ENCODE measurements at places on chromosomes 7 and 10.

DNA sequence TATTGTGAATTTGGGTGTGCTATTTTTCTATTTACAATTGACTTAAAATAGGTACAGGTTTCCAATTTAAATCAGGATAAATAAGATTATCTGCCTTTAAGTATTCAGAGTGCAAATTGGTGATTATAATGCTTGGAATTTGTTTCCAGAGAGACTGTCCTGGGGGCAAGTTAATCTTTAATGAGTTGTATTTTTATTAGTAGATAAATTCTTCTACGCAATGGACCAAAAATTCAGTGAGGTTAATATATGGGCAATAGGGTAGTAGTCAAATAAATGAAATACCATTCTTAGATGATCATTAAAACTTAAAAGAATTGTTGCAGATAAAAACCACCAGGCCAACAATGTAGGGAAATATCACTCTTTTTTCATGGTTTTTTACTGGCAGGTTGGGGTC lies 3.4 kb downstream of the BICC1 start:
- no peak for DNase-seq

DNA sequence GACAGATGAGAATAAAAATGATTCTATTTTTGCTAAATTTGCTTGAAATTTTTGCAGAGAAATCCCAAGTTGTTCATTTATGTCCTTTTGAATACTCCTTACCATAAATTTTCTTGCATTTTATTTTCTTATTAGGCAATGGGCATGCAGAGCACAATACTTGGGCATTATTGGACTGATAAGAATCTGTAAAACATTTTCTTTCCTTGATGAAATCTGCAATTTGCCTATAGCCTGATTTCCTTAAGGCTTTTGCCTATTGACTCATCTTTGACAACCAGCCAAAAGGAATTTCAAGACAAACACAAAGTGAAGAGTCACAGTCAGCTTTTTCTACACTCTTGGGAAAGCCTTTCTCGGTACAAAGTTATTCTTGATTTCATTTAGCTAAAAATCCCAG lies 30.5 kb upstream of the GNAT3 start:
- no peak for DNase-seq

DNA sequence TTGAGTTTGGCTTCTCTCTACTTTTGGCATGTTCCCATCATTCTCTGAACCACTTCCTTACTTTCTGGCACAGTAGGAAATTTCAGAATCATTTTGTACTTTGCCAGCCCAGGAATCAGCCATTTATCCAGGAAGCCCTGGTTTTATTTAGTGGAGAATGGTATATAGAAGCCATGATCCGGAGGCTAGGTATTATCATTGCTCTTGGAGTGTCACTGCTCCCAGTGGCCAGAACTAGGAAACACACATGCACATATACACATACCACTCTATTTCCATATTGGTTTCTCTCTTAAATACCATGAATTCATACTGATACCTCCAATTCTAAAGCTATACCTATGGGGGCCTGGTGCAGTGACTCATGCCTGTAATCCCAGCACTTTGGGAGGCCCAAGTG lies 36.3 kb downstream of the SUFU start:
- peak; percentile 11 for DNase-seq

GRCh38 chr7:104723001-104723400 lies 291.0 kb upstream of the KMT2E start:
- DNase-seq = no peak

DNA sequence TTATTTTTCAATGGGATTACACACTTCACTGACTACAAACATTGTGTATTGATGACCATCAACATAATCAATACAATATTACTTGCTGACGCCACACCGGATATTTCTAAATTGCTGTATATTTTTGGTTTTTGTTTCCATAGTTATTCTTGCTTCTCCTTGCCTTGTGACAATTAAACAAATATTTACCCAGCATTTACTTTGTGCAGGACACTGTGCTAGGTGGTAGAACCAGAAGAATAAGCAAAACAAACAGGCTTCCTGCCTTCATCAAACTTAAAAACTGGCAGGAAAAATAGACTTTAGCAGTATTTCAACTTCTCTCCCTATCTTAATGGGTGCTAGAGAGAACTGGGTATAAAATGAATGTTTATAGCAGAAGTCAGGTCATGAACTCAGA lies 50.6 kb downstream of the ZNF277 start:
- DNase-seq = no peak

DNA sequence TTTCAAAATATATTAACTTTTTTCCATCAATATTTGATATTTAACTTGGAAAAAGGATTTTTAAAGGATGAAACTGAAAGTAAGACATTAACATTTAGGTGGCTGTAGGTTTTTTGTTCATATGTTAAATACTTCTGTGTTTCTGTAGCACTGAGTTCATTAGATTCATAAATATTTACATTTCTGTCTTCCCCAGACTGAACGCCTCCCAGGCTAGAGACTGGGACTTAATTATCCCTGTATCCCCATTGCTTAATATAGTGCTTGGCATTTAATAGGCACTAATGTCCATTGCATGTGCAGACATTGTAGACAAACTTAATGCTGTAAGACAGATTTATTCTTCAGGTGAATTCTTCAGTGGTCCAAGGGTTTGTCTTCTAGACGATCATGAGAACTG lies 7.4 kb downstream of the PTPN12 start:
- DNase-seq = no peak

- peak; percentile 48 for DNase-seq
Measured at GRCh38 chr10:29304264-29304994, 15.6 kb downstream of the LYZL1 start.

DNA sequence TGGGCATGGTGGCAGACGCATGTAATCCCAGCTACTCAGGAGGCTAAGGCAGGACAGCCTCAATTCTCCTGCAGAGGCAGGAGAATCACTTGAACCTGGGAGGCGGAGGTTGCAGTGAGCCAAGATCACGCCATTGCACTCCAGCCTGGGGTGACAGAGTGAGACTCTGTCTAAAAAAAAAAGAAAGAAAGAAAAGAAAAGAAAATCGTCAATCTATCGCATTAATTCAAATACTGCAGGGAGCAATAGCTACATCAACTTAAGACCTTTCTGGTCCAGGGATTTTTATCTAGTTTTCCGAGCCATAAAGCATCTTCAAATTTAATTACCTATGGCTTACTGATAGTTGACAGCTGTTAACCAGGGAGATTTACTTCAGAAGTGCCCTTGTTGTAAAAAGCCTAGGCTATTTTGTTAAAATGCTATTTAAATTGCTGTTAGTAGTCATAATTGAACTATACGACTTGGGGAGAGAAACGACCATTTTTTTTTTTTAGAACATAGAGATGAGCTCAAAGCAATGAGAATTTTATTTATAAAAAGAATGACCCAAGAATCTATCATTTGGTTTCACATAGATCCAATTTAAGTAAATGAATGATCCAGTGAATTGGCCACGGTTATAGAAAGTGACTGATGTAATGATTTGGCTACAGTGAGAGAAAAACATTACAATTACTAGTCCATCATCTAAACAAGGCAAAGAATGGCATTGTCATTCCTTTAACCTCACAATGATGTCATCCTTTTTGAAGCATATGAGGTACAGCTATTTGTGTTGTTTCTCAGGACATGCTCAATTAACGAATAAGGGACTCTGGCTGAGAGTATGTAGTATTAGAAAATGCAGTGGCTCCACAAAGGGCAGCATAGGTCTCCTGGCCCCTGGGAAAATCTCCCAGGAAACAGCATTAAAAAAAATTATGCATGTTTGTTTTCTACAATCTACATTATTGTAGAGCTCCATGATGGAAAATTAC lies 85.3 kb downstream of the SEMA3C start:
- DNase-seq = no peak

GRCh38 chr10:35211390-35211789 lies 84.7 kb downstream of the CREM start:
- no peak for DNase-seq

DNA sequence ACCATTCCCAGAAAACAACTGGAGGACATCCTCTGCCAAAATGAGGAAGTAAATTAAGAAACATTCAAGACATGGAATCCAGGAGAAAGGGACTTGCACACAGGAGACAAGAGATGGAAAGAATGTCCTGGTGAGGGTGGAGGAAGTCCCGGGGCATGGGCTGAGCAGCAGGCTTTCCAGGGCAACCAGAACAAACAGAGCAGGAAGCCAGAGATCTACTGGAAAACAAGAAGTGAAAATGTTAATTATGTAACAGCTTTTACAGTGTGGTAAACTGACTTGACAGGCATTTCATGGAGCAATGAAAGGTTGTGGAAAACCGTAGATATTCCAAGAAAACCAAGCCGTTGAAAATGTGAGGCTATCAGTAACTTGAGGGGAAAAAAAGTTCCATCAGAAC lies 55.2 kb upstream of the ZNF746 start:
- no peak for DNase-seq

DNA sequence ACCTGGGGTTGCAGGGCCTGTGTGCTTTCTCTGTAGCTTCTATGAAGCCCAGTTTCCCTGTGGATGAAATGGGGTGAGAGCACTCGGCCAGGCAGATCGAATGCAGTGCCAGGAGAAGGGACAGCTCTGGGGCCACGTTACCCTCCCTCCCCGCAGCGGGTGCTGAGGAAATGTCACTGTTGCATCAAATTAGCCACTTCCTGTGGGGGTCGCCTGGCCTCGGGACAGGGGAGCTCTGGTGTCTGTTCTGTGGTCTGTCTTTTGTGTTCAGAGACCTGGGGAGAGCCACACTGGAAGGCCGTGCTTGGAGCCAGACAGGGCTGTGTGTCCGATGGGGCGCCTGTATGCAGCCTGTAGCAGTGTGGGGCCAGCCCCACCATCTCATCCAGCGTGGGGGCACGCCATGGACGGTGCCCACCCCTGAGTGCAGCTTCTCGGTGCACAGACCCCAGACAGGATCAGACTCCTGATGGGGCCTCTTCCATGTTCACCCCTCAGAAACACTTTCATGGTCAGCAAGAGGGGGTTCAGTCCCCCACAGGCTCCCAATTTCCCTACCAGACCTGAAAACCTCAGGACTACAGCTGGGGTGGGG lies 13.6 kb downstream of the TTYH3 start:
- peak; percentile 34 for DNase-seq

GRCh38 chr10:34933676-34934075 lies 118.6 kb upstream of the PARD3 start:
- no peak for DNase-seq

GRCh38 chr10:72875250-72876055 lies 18.1 kb upstream of the OIT3 start:
- peak; percentile 39 for DNase-seq

DNA sequence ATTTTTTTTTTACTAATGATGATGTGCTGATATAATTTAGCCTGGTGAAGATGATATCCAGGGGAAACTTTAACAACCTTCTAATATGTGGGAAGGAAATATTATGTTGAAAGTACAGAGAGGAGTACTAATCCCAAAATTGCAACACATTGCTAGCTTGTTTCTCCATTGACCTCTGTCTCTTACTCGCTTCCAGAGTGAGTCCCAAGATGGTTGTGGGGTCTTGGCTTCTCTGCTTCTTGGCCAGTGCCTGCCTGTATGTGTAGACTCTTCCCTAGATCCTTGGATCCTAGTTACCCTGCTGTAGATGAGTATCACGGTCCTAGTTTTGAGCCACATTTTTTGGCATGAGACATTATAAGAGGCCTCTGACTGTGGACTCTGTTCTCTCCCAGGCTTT lies 17.5 kb downstream of the BMPER start:
- DNase-seq = no peak

GRCh38 chr7:81929386-81929785 lies 159.5 kb upstream of the HGF start:
- DNase-seq = no peak

DNA sequence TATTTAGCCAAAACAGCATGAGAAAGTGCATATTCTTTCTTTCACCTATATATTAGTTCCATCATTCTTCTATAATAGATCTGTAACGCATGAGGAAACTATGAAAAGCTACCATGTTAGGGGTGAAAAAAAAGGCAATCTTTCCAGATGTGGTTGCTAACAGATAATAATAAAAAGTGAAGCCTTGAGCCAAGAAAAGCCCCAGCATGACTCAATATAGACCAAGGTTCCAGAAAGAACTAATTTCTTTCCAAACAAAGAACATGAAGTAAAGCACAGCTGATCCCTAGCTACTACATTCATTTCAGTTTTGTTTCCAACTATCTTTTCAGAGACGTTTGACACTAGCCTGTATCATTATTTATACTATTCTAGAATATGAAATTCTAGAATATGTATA lies 16.4 kb downstream of the ARL4A start:
- DNase-seq = no peak

GRCh38 chr10:130136226-130137089 lies at the start of gene GLRX3:
TSS of gene GLRX3 (plus strand) at chr10:130136391. CDS start at chr10:130136421, 30 bp downstream.
- DNase-seq = peak; percentile 84

GRCh38 chr7:96729820-96730219 lies 20.2 kb upstream of the SEM1 start:
- no peak for DNase-seq

- DNase-seq = no peak
Measured at GRCh38 chr10:73262105-73262730, 9.8 kb upstream of the MRPS16 start.

DNA sequence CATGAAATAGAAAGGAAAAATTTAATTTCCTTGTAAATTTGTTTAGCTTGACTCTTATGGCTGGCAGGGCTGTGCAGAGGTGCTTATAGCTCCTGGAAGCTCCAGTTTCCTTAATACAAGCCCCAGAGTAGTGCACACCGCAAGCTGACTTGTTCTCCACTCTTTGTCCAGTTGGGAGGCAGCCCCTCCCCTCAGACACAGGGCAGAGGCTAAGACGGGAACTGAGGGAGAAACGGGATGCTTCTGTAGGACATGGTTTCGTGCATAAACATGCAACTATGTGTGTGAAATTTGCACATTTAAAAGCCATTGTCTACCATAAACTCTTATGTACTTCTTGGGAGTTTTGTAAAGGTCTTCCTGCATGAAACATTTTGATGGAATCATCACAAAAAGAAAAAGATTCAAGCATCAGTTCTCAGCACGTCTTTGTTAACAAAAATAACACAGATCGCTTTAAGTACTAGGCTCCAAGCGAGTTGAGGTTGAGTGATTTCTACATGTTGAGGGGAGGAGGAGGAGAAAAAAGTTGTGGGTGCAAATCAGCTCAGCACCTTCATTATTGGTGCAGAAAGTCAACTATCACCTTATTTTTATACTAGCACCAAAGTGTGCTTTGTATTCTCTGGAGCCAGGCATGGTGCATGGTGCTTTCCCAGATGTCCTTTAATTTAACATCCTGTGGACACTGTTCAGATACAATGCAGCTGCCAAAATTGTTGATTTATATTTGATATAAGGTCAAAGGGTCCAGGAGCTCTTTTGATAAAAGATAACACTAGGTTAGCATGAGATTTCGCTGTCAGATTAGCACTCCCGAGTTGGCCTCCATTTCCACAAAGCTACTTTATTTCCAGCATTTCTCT lies 124.5 kb downstream of the CHN2 start:
- DNase-seq = no peak

- DNase-seq = no peak
Measured at GRCh38 chr7:105815576-105815975, 60.8 kb downstream of the ATXN7L1 start.

GRCh38 chr10:116918583-116918982 lies 69.3 kb downstream of the ENO4 start:
- DNase-seq = no peak

DNA sequence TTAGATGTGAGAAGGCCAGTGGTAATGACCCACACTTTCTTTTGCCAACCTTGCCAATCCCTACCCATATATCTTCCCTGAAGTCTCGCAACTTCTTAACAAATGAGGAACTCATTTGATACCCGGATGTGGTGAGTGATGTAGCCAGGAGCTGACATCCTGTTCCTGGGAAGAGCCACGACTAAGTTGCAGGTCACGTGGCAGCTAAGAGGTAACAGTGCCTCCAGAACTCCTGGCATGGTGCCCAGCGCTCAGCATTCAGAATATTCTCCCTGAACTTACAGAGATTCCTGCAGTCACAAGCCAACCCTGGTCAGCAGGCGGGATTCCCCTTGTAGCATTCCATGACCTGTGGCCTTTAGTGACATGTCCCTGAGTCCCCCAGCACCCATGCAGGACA lies 282.5 kb downstream of the GALNT17 start:
- DNase-seq = no peak

Data from activated CD4-positive, alpha-beta T cell treated with anti-CD3 and anti-CD28 coated beads, Interleukin-2, Interleukin-4, amounts not matched to agents 100 ng/mL and 50 ng/mL, durations not matched to agents 16 hours and 8 hours (primary cell).